ENCODE measurements at places on chromosomes 11 and 22.

DNA sequence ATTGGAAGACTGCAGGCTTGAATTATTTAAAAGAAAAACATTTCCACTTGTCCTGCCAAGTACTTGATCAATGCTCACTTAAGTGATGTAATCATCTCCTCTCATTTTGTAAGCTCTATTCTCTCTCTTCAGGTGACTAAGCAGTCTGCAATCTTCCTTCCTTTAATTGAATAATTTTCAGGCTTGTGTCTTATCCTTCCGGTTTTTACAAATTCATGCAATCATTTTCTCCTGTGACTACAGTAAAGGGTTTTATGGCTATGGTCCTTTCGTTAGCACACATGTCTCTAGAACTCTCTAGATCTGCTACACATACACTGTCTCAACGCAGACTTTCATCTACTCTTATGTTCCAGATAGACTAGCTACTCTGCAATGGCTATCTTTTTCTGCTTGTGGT is 12.6 kb upstream of the UPB1 start:
- peak; percentile 91 for DNase-seq

GRCh38 chr11:126106594-126107328 is 44.1 kb upstream of the CDON start:
- no peak for DNase-seq

GRCh38 chr11:104799251-104799650 is 99.0 kb downstream of the CASP12 start:
- no peak for DNase-seq

DNA sequence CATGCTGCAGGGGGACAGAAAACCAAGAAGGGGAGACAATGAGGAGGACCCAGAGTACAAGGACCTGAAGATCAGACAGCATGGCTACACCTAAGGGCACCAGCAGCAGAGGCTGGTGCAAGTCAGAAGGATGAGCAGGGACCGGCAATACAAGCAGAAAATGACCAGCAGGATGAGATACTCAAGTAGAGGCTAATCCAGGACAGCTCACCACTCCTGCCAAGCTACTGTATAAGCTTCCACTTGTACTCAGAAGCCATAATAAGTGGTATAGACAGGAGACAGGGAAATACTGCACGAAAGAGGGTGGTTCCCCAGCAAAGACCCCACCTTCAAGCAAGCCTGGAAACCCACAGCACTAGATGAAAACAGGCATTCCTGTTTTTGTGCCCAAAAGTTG is 138.7 kb upstream of the ZC3H12C start:
- no peak for DNase-seq

DNA sequence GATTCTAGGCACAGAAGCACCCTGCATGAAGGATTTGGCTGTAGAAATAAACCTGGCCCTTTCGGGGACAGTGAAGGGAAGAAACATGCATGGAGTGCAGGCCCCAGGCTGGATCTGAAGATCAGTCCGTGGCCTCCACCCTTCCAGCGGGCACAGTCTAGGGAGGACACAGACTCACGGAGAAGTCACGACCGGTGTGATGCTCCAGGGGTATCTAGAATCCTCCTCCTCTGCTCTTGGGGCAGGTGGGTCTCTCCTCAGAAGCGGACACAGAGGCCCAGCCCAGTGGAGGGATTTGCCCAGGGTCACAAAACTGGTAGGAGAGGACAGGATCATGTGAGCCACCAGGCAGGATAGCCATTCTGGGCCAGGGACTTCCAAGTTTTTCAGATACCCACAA is 22.4 kb downstream of the SLCO2B1 start:
- DNase-seq, result no peak

DNA sequence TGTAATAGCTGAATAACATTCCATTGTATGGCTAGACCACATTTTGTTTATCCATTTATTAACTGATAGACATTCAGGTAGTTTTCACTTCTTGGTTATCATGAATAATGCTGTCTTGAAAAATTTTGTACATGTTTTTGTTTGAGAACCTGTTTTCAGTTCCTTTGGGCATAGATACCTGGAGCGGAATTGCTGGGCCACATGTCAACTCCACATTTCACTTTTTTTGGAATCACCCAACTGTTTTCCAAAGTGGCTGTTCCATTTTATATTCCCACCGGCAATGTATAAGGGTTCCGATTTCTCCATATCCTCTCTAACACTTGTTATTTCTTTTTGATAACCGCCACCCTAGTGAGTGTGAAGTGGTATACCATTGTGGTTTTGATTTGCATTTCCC is 184.3 kb downstream of the LARGE1 start:
- DNase-seq, result no peak

DNA sequence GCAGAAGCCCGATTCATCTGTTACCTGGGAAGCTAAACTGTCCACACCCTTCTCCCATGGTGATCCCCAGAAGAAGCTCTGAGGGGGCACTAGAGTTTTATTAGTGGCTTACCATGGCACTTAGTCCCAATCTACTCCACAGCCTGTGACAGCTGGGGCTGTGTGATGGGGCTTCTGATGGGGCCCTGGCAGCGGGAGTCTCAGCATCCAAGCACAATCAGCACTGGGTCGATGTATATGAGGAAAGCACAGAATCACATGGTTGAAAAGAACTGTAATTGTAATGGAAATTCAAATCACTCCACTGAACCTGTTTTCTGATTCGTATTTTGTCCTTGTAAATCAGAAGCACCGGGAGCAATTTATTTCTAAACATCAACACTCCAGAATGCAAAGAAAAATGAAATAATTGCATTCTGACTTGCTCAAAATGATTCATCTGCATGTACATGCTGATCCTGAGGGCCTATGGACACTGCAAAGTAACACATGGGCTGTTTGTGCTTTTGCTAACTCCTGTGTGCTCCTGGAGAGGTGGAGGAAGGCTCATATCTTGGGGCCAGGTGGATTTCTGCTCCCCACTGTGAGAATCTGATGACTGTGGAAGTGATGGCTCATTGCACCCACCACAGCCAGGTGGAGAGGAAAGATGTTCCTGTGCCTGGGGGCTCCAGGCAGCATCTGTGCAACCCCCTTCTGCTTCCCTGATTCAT is 203.0 kb downstream of the KIRREL3 start:
- no peak for DNase-seq

DNA sequence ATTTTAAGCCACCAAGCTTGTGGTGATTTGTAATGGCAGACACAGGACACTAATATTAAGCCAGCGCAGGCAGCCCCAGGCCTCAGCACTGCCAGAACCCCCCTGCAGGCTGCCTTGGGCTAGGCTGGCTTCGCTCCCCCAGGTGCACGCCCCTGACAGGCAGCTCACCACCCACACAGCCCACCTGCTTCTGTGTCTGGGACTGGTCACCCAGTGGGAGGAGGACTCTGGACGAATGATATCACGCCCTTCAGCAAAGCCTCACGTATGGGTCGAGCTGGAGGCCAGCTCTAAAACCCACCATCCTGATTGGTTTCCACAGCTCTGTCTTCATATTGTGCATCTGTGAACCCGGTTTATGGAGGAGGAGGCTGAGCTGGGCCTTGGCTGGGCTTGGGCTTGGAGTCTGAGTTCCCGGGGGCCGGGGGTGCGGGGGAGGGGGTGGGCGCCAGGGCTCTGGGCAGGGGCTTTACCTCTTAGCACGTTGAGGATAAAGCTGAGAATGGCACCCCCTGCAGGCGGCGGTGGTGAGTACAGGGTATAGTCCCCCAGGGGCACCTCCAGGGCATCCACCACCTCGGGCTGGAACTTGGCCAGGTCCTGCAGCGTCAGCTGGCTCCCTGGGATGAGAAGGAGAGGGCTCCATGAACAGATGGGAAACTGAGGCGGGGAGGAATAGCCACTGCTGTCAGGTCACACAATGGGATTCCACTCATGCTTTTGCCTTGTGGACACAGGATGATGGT is 13.8 kb downstream of the GGT5 start:
- no peak for DNase-seq

GRCh38 chr11:27573024-27573423 is 66.5 kb upstream of the LIN7C start:
- DNase-seq, result peak; percentile 12
